ENCODE measurements at places on chromosomes 7 and 10.
A peak's percentile ranks its signal among the peaks of the same experiment; 100 is the strongest.

- DNase-seq = peak; percentile 69
Measured at GRCh38 chr7:151315038-151315655, 26.5 kb upstream of the NUB1 start.

GRCh38 chr7:67653856-67654454 is 657.3 kb downstream of the TYW1 start:
- no peak for DNase-seq

DNA sequence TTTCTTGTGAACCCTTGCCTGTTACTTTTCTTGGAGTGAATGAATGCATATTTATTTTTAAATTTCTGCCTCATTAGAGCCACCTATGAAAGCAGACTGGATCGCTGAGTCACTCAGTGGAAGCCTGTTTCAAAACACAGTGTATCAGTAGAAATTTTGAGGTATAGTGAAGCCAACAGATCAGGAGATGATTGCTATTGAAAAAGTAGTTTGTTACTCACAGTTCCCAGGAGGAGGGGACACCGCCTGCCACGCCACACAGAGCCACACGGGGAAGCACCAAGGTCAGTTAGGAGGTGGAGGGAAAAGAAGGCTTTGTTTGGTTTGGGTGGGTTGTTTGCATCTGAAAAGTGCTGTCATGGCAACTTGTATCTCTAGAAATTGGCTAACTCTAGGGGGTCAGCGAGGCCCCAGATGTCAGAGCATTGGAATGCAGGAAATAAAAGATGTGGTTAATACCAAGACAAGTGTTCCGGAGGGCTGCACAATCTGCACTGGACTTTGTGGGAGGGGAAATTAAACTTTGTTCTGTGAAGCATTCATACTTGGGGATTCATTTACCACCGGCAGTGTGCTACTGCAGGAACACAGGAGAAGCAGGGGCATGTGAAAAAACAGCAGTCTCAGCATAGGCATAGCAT is 106.4 kb upstream of the SDK1 start:
- DNase-seq = no peak

- no peak for DNase-seq
Measured at GRCh38 chr10:89237849-89238248, 13.7 kb downstream of the LIPA start.

GRCh38 chr7:144401490-144401889 is 2.0 kb downstream of the NOBOX start:
- DNase-seq = no peak

DNA sequence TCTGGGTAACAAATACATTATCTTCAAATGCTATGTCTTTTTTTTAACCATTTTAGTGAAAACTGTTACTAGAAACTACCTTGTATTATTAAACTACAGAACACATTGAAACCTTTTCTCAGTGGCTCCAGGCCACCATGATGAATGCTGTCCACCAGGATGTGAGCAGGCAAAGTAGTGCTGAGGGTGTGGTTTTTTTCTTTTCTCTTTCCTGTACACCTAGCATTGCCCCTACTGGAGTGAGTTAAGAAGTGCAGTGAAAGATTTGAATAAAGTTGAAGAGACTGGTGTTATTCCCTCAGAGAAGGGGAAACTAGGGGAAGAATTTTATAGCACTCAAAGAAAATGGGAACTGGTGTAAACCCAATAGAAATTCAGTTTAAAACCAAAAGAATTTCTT is 120.0 kb upstream of the SAMD8 start:
- DNase-seq = no peak

- no peak for DNase-seq
Measured at GRCh38 chr10:124149189-124150042, 56.0 kb upstream of the CHST15 start.

- DNase-seq = peak; percentile 25
Measured at GRCh38 chr10:6171881-6172695, 30.6 kb upstream of the PFKFB3 start.

GRCh38 chr10:124210263-124210662 is 116.9 kb upstream of the CHST15 start:
- no peak for DNase-seq

- DNase-seq = peak; percentile 74
Measured at GRCh38 chr10:91163869-91164474, 56.5 kb upstream of the PCGF5 start.

DNA sequence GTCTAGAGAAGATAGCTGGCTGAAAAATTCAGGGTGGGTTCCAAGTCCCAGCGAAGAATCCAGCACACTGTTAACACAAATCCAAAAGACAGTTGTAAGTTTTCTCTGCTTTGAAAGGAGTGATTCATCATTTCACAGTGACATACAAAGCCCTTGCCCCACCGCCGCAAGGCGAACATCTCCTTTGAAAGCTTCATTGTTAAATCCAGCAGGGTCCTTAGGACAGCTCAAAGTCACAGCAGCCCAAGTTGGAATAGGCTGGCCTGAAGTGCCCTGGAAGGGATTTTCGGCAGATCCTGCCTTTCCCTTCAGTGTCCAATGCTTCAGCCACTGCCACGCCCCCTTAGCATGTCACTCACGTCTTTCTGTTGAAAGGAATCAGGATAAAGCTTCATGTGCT is 526.1 kb downstream of the CALN1 start:
- no peak for DNase-seq

DNA sequence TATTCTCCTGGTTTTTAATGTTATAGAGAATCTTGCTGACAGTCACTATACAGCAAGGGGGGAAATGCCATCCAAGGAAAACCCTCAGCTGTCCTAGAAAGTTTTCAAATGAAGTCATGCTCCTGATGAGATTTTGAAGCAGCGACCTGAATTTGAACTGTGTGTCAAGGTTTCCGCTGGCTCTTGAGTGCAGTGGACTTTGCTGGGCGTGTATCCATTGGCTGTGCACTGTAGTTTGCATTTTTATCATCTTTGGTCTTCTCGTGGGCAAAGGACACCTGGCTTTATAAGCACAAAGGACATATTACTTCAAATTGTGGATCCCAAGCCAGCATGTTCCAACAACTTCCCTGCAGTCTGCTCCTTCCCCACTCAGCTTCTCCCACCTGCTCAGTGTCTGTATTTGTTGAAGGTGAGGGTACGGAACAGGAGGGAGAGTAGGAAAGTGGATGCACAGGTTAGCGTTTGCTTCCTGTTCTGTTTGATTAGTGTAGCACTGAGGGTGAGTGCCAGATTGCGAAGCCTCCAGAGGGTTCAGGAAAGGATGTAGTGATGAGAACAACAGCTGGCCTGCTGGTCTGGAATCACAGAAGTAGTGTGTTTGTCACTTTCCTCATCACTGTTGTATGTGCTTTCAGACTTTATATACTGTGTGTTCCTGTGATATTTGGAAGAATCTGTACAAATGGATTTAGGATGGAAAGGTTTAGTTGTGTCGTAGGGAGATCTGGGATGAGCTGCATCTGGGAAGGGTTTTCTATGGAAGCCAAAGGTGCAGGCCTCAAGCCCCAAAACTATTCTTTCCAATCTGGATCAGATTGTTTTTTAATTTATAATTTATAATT is 204.8 kb downstream of the BMPER start:
- no peak for DNase-seq

DNA sequence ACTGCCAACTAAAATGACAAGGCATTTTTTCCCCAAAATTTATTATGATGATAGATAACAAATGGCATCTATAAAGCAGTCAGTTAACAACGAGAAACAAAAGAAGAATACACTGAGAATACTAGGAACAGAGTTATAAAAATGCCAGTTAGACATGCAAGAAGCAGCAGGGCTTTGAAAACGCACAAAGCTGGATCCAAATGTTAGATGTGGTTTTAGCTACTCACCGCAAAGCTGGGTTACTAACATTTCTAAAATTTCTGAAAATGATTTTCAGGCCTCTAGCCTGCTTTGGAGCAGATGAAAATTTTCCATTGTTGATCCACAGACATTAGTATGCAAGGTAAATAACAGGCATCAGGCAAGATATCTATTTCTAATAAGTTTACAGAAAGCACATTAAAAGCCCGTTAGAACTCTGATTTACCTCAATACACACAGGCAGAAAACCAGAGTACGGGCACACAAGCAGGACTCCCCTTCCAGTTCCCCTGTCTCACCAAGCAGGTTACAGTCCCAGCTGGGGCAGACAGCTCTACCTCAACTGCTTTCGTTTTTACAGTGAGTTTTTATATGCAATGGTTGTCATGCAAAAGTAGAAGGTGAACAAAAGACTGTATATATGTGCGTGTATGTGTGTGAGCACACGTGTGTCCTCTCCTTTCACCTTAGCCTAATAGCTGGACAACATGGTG is 37.9 kb downstream of the GLI3 start:
- DNase-seq = no peak

GRCh38 chr10:11604865-11605650 is 6.4 kb downstream of the USP6NL start:
- no peak for DNase-seq

- no peak for DNase-seq
Measured at GRCh38 chr10:55215699-55216098, 414.7 kb upstream of the PCDH15 start.

GRCh38 chr7:96685353-96685752 is 24.3 kb downstream of the SEM1 start:
- DNase-seq = no peak

- no peak for DNase-seq
Measured at GRCh38 chr10:100172349-100172748, 13.5 kb downstream of the ERLIN1 start.

DNA sequence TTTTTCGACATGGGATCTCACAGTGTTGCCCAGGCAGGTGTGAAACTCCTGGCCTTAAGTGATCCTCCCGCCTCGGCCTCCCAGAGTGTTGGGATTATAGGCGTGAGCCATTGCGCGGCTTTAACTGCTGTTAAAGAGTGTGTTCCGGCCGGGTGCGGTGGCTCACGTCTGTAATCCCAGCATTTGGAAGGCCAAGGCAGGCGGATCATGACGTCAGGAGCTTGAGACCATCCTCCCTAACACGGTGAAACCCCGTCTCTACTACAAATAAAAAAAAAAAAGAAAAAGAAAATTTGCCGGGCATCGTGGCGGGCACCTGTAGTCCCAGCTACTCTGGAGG is 1.1 kb downstream of the RABGEF1 start:
- no peak for DNase-seq

- no peak for DNase-seq
Measured at GRCh38 chr7:30422922-30423321, 55.7 kb downstream of the NOD1 start.

DNA sequence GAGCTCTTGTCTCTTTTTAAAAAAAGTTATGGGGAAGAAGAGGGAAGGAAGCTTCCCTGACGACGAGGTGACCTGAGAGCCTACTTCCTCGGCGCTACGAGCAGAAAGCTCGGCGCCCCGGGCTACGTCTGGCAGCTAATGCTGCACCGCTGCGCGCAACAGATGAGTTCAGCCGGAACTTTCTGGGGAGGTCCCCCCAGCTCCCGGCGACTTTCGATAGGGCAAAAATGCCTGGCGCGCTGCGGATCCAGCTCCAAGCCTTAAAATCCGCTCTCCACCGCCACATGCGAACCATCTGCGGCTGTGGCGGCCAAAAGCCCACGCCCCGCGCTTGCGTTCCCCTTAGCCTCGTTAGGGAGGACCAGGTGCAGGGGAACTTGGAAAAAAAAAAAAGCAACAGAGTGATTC is 621 bp downstream of the P4HA1 start:
- peak; percentile 84 for DNase-seq

GRCh38 chr7:133940368-133940767 is 186.8 kb upstream of the LRGUK start:
- no peak for DNase-seq

- DNase-seq = no peak
Measured at GRCh38 chr7:155963771-155964195, 151.5 kb upstream of the SHH start.

DNA sequence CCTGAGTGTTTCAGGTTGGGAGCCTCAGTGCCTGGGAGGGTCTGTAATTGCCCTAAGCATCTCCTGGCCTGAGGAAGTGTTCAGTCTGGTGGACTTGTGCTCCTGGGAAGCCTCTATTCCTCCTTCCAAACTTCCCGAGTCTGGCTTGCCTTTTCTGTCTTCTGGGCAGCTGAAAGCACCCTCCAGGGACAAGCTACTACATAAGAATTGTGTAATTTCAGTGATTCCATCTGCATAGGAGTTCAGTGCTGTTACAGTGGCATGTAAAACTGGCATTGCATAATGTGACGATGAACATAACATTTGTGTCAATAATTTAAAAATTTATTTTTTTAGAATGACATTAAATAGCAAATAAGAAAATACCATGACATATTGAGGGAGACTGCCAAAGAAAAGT is 109.3 kb downstream of the AOAH start:
- no peak for DNase-seq

- no peak for DNase-seq
Measured at GRCh38 chr7:108030516-108030915, 27.6 kb upstream of the LAMB1 start.

DNA sequence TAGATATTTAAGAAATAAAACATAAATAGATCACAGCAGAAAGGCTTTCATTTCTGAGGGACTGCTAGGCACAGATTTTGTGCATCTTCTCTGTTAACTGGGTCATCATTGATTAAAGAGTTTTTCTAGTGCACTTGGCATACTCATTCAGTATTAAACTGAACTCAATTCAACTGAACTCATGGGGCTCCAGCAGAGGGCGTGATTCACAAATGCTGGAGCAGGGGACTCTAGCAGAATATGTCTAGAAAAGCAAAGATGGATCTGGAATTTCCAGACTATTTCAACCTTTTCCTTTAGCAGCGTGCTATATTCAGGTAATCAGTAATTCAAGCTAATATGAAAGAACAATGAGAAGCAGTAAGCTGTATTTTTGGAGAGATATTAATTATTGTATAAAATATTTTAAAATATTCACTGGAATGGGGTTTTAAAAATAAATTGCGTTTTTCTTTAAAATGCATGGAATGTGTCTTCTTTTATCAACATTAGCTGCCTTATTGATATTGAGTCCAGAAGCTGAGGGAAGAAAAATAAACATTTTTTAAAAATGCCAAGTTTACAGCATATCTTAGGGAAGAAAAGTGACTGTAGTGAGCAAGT is 296.8 kb upstream of the CACNA2D1 start:
- no peak for DNase-seq

DNA sequence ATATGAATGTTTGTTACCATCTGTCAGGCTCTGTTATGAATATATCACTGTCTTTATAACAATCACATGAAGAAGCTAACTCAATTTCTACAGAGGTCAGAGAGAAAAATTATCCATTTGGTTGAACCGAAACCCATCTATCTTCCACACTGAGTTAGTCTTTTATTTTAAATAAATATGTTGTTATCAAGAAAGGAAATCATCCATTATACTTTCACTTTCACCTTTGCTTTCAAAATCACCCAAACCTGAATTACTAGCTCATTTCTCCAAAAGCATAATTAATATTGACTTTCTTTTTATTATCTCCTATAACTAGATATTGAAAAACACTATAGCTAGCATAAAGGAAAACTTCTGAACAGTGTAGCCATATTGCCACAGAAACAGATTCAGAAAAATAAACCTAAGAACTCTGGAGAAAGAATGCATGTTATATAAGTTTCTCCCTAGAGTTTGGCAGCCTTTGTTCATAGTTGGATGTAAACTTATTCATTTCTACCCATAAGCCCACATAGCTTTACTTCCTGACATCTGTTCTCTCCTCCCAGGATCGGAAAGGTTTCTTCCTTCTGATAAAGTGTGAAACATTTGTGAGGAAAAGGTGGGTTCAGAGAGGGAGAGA is 66.0 kb downstream of the NPSR1 start:
- no peak for DNase-seq

Data from stimulated activated naive CD8-positive, alpha-beta T cell treated with anti-CD3 and anti-CD28 coated beads, Interleukin-15, amount 100 ng/mL, for 72 hours (primary cell).